ENCODE measurements at places on chromosomes 3 and 15. TPM values are rescaled to one million over a fixed set of nuclear protein-coding genes. Genes with fewer than 3 reads are reported as not detected.
A peak's percentile ranks its signal among the peaks of the same experiment; 100 is the strongest.

- DNase-seq: peak; percentile 93
These were observed 6.8 kb downstream of the BCL6 start for GRCh38 chr3:187738331-187739093.

DNA sequence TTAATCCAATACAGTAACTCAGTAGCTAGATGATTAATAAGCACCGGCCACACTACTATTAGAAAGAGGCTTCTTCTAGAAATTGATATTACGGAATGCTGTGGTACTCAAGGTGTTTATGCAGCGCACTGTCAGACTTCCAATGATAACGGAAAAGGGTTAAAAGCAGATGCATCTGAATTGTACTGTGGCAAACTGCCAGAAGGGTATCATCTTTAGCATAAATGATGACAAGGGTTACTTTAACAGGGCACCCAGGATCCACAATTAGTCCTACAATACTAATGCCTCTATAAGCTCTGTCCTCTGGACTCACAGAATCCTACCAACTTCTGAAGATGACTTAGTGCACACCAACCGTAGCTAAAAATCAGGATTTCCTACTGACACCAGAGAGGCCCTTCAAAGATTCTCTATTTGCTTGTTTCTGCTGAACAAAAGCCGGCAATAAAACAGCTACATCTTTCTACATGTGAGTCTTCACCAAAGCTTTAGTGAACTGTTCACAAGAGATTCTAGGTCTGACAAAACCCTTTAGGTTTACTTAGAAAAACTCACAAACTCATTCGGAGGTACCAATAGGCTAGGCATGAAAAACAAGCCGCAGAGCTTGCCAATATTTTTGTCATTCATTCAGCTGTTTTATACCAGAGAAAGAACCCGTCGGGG lies 7.1 kb downstream of the SATB1 start:
- no peak for DNase-seq

ZNF80 gene
- 0.17 TPM for total RNA-seq

DNA sequence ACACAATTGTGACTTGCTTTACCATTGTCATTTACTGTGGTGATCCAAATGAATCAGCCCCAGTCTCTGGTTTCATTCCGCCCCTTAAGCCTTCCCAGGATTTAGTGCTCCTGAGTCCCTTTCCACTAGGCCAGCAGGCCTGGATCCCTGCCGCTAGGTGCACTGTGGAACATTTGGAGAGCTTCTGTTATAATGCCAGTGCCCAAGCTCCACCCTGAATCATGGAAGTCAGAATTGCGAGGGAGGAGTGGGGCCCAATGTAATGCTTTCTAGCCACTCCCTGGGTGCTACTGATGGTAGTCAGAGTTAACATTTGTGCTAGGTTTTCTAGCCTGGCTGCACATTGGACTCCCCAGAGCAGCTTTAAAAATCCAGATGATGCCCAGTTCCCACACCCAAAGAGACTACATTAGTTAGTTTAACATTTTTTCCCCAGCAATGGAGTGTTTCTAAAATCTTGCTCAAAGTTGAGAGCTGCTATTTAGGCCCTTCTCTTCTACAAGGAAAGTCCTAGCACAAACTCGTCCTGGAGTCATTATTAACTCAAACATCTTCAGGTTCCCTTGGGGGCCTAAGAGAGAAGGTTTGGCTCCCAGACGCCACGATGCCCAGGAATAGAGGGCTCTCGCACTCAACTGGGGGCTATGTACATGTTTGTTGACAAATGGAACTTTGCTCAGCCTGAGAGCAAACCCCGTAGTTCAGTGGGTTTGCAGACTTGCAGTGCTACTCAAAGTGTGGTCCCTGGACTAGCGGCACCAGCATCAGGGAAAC lies 366.7 kb upstream of the PROK2 start:
- DNase-seq: no peak

MME gene
- total RNA-seq: 111 TPM

GRCh38 chr3:186109897-186110803 lies 1.3 kb upstream of the ETV5 start:
- no peak for DNase-seq

GRCh38 chr3:70823622-70824021 lies 511.2 kb upstream of the MDFIC2 start:
- no peak for DNase-seq

- peak; percentile 63 for DNase-seq
These were observed 11.5 kb upstream of the CHAC1 start for GRCh38 chr15:40941528-40942336.

- DNase-seq: no peak
These were observed 24.4 kb downstream of the NR2F2 start for GRCh38 chr15:96354731-96355567.

- DNase-seq: no peak
These were observed 59.3 kb downstream of the PIK3R4 start for GRCh38 chr3:130687327-130687726.

DNA sequence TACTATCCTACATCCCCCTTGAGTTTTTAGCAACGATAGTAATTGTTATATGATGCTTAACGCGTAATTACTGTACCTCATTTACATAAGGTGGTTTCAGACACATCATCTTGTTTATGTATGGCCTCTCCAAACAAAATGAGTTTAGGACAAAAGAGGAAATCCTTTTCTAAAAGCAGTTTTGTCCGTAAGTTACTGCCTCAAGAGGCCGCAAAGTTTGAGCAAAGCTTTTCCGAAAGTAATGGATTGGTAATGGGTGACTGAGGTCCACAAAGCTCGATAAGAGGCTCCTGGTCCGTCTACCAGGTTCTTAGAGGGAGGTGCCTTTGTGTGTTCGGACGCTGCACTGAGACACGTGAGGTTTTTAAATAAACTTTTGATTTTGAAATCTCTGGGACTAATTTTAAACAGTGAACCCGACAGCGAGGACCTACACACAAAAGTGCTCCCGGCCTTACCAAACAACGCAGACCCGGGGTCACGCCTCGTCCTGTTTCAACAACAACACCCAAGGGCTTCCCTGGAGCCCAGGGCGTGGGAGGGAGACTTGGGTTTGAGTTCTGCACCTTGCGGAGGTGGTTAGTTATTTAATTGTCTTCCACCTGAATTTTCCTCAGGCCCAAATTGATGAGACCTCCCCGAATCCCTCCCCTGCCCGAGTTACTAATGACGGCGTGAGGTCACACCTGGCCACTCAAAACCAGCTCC lies 456 bp upstream of the C15orf61 start:
- no peak for DNase-seq

ZCWPW2 gene
- total RNA-seq: 1.4 TPM

DNA sequence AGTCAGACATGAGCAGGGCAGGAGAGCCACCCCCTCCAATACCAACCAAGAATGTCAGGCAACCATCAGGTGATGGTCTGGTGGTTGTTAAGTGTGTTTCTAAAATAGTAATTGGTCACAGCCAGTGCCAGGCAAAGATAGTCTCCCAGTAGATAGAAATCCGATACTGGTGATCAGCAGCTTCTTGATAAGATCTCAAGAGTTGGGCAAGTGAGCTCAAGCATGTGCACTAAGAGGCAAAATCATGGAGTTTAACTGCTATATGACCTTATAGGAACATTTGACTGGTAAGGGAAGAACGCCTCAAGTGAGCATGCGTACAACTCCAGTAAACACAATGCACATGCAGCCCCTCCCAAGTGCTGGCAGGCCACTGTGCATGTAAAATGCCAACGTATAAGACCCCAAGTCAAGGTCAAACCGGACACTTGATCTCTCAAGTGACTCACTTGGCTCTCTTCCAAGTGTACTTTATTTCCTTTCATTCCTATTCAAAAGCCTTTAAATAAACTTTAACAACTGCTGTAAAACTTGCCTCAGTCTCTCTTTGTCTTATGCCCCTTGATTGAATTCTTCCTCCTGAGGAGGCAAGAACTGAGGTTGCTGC lies 36.0 kb upstream of the CBLB start:
- no peak for DNase-seq

DNA sequence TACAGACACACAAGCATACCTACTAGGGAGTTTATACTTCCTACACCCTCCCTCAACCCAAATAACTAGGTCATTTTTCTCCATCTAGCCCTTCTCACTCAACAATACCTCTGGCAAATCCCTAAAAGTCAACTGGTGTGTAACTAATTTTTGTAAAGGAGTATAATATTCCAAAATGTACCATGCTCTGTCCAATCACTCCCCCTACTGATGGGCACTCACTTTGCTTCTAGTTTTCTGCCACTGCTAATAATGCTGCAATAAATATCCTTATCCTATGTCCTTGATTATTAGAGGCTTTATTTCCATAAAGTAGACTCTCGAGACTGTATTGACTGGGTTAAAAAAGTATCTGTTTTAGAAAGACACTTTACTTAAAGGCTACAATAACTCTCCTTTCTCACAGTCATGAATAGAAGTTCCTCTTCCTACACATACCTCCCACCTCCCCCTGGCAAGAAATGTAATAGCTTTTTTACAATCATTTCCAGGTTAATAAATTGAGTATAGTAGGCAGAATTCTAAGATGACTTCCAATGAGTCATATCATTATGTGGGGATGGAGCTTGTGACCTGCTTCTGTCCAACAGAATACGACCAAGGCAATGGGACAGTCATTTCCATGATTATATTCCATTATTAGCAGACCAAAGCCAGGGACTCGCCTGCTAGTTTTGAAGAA lies 30.0 kb downstream of the SHQ1 start:
- no peak for DNase-seq

GRCh38 chr3:7271631-7272030 lies 410.7 kb downstream of the GRM7 start:
- DNase-seq: no peak

ATXN7 gene
- total RNA-seq: 33.0 TPM

GRCh38 chr15:34335176-34336032 lies 2.2 kb downstream of the SLC12A6 start:
- no peak for DNase-seq

DNA sequence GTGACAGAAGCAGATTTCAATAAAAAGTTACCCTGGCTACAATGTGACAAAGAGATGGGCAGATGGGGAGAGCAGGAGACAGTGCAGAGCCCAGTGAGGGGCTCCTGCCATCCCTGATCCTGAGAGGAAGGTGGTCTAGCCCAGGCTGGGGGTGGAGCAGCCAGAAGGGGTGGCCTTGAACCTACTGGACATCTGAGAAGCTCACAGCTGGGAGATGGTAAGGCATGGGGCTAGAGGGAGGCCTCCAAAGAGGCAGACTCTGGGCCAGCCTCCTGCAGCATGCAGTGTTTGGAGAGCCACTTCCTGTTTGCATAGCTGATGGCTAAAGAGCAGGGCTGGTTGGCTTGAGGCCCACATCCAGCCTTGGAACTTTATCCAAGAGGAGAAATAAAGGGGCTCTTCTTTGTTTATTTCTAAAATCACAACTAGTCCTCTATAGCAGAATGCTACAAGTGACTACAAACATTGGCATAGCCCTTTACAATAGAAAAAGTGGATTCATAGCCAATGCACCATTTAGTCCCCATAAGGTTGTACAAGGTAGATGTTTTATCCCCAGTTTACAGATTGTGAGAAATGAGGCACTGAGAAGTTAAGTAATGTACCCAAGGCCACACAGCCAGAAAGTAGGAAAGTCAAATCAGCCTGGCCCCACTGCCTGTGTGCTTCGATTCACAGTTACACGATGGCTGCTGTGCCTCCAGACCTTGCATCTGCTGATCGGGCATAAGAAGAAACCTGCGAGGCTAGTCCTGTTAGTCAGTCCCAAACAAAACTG lies 4.6 kb downstream of the EFCC1 start:
- DNase-seq: no peak

DNA sequence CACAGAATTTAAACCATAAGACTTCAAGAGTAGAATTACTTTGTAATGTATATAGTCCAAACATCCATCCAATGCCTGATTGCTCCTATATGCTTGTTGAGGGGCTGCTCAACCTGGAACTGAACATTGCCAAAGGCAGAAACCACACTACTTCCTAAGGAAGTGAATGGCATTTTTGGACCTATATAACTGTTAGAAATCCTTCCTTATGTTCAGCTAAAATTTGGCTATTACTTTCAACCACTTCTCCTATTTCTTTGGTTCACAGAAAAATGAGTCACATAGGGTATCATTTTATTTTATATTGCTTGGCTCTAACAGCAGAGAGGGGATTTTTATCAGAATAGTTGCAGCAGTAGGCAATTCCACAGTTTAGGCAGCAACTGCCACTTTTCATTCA lies 342.1 kb downstream of the SLC9A9 start:
- DNase-seq: no peak

- DNase-seq: no peak
These were observed 35.8 kb downstream of the ATP2B2 start for GRCh38 chr3:10469441-10470119.

FRMD5 gene
- 3.3 TPM for total RNA-seq

DNA sequence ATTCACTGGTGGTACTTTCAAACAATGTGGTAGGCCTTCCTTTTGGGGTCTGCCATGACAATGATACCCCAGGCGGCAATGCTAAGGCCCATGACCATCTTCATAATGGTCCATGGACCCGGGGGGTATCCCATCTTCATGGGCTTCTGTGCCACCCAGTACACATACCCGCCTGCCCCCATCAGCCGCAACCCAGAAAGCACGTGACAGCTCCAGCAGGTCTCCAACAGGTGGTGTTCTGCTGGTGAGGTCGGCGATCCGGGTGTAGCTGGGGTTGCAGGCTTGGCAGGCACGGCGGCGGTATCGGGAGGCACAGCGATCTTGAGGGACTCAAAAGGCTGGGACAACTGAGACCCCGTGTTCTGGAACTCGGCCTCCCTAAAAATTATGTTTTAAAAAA lies 214.5 kb downstream of the SNRPN start:
- no peak for DNase-seq

- DNase-seq: no peak
These were observed 191.2 kb downstream of the SEMA6D start for GRCh38 chr15:47908486-47908885.

GRCh38 chr15:68900027-68900426 lies 30.3 kb upstream of the SPESP1 start:
- DNase-seq: no peak

- no peak for DNase-seq
These were observed 42.5 kb downstream of the EEFSEC start for GRCh38 chr3:128195802-128196201.

SMARCC1 gene
- total RNA-seq: 68.7 TPM

GRCh38 chr15:34722439-34722836 lies 32.4 kb downstream of the GJD2 start:
- no peak for DNase-seq

- DNase-seq: no peak
These were observed 134.6 kb downstream of the MEIS2 start for GRCh38 chr15:36965570-36966342.

DNA sequence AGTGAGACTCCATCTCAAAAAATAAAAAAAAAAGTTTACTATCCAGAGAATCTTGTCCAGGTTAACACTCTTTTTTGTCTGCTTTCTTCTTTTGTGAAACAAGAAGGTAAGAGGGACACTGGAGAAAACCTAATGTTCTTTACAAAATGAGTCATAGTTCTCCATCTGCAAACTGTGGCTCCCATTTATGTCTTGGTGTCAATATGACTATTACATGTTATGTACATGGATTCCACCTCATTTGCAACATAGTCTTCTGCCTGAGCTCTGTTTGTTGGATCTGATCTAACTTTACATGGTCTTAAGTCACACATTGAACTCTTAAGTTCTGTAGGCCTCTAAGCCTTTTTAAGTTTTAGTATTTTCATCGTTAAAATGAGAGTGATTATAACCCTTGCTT lies 421.2 kb upstream of the TPRG1 start:
- no peak for DNase-seq

- no peak for DNase-seq
These were observed 58.3 kb upstream of the TFRC start for GRCh38 chr3:196140224-196140623.

- no peak for DNase-seq
These were observed 88.2 kb downstream of the FAM43A start for GRCh38 chr3:194773771-194774455.

- DNase-seq: no peak
These were observed 10.8 kb downstream of the PDHB start for GRCh38 chr3:58422756-58423325.

GRCh38 chr3:141828890-141829289 lies 47.6 kb upstream of the ATP1B3 start:
- peak; percentile 36 for DNase-seq
